GM18507 (cell line): ENCODE measurements at places on chromosomes 1 and 21.

DNA sequence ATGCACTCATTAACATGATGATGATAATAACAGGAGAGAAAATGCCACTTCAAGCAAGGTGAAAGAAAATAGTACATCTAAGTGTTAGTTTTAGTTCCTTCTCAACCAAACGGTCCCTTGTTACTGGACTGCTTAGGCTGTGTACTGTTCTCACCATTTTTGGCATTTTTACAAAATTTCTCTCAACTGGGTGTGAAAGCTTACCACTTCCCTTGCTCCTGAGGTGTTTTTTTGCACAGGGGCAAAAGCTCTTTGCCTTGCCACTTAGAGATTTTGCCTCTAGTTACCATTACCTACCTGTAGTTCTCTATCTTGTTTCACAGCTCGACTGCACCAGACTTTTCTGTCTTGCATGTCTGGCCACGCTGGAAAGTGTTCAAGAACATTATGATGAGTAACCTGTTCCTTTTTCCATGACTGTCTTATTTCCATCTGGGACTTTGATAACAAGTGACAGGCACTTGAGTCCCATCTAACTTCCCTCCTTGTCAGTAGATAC, 10.7 kb downstream of the NEK7 start:
- no peak for DNase-seq

GRCh38 chr1:202909494-202909893, 17.5 kb downstream of the KLHL12 start:
- DNase-seq = no peak

GRCh38 chr1:53957194-53957818, 11.2 kb downstream of the LRRC42 start:
- no peak for DNase-seq

GRCh38 chr1:26618561-26618960, 77.3 kb upstream of the ARID1A start:
- no peak for DNase-seq

- no peak for DNase-seq
These were observed 50.9 kb upstream of the CNIH3 start for GRCh38 chr1:224565186-224565585.

DNA sequence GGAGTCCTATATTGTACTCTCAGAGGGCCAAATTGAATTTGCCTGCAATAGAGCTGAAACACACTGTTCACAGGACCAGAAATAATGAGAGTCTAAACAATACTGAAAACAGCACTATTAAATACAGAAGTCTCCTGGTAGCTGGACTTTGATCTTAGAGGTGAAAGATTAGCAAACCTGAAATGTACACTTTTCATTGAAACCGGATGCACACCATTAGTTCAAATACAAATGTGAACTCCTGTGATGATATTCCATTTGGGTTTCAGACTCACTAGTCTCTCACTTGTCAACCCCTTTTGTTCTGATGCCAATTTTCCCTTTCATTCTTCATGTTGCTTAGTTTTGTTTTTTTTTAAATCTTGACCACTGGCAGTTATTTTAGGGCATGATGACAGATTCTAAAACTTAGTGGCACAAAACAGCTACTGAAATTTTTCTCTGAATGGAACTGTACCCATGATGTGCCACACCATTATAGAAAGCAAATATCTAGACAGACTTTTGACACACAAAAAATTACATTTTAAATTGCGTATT, 5.9 kb upstream of the TNFSF4 start:
- DNase-seq = peak; percentile 25

DNA sequence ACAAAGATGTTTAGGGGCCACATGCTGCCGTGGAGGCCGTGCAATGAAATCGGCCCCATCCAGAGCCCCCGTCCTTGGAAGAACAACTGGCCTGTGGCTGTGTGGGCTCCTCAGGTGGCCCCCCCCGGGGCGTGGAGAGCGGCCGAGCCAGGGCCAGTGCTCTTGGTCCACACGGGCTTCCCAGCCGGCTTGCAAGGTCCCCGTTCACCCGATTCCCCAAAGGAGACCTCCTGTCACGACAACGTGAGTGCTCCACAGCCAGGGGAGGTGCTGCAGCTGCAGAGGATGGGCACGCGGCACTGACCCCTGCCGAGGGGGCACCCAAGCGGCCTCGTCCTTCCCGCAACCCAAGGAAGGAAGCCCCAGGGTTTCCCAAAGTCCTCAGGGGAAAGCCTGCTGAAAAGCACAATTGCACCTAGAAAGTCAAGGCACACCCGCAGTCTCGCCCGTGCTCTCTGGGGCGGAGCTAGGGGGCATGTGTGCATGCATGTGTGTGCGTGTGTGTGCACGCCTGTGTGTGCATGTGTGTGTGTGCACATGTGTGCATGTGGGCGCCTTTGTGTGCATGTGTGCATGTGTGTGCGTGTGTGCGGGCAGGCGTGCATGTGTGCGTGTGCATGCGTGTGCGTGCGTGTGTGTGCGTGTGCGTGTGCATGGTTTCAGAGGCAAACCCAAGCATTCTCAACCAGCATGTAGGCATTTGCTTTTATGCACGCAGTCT, 48.2 kb downstream of the SLX9 start:
- DNase-seq = no peak

- no peak for DNase-seq
These were observed 25.6 kb downstream of the MIS18A start for GRCh38 chr21:32253215-32253641.

GRCh38 chr1:192927496-192927895, 118.7 kb downstream of the RGS2 start:
- DNase-seq = no peak

- DNase-seq = peak; percentile 47
These were observed 24.7 kb downstream of the HMGCS2 start for GRCh38 chr1:119743776-119744597.

- no peak for DNase-seq
These were observed 56.3 kb downstream of the DDR2 start for GRCh38 chr1:162688521-162688920.

GRCh38 chr1:75811211-75811981, 14.7 kb downstream of the MSH4 start:
- DNase-seq = no peak

DNA sequence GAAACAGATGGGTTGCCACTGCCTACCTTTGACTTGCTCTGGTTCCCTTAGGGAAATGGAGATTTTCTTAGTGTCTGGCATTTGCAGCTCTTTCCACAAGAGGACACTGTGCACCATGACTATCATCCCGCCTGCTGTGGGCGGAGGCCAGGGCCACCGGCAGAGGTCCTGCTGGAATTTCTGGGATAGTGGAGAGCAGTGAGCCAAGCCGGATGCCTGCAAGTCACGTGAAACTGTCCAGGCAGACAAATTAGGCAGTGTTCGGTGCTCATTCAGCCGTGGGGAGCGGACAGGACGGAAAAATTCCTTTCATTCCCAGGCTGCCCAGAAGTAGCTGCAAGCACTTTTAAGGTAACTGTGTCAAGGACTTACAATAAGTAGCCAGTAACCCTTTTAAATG, 43.4 kb downstream of the IGSF5 start:
- DNase-seq = no peak

DNA sequence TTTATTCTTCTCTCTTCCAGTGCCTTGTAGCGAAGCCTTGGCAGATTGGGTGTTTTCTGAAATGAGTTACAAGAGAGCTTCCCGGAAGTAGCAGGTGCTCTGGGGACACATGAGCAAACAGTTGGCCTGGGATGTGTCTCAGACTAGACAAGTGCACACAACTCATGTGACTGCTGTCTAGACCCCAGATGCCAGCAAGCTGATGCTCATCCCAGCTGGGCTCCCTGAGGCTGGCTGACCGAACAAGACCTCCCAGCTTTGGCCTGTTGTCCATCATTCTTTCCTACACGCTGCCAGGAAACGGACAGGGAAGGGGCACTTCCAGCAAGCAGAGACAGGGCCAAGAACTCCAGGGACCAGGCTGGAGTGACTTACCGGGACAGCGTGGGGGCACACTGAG, 18.7 kb upstream of the CSF1 start:
- no peak for DNase-seq

DNA sequence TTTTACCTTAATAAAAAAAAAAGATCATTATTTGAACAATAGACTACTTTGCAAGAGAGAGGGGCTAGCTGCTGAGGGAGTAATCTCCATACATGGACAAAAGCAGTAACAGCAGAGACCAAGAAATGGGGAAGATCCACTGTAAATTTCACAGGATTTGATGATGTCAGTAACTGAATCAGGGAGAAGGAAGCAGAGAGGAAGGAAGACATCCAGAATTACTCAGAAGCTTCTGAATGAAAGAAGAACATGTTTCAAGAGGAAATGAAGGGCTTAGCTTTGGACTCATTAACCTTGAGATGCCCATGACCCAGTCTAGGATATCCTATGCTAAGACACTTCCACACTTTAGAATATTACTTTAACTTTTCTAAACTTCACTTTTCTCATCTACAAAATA, 60.4 kb downstream of the SLC44A5 start:
- DNase-seq = no peak

DNA sequence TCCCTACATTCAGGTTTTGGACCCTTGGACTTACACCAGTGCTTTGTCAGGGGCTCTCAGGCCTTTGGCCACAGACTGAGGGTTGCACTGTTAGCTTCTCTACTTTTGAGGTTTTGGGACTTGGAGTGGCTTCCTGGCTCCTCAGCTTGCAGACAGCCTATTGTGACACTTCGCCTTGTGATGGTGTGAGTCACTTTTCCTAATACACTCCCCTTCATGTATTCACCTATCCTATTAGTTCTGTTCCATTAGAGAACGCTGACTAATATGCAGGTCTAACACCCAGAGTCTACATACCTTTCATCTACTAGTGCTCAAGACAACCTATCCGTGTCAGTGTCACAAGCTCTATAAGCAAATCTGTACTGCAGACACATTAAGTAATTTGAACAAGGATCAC, 605.3 kb downstream of the KCNT2 start:
- DNase-seq = no peak

DNA sequence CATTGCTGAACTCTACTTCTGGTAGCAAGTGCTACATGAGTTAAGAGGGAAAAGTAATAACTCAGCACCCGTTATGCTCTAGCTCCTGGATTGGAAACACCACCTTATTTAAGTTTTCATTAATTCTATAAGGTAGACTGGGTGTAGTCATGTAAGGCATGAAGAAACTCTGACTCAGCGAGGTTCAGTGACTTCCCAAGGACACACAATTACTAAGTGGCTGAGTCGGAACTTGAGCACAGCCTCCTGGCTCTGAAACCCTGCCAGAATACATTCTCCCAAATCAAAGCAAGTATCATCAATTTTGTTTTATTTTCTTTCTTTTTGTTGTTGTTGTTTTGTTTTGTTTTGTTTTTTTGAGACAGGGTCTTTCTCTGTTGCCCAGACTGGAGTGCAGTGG, 29.1 kb upstream of the SCCPDH start:
- no peak for DNase-seq

- no peak for DNase-seq
These were observed 10.2 kb downstream of the ADAM30 start for GRCh38 chr1:119885903-119886783.

DNA sequence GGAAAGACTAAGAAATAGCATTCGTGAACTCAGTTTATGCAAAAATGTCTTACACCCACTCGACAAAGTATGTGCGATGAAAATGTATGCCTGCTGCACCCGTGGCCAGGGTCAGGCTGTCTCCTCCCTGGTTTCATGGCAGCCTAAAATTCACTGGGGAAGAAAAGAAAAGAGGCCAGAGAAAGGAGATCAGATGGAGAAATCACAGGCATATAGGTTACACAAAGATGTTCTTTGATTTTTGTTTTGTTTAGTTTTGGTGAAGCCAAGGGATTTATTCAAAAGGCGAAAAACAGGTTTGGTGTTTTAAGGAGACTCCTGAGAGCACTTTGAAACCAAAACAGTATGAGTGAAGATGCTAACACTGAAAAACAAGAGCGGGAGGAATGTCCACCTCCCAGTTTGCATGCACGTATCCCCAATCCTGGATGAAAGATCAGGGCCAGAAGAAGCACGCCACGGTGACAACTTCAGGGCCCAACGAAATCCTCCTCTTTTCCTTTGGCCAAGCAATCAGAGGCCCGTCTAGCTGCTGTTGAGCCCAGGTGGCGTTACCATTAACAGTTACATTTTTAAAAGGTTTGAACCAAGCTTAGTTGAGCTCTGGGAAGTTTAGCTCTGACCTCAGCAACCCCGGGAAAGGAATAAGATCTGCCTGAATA, 992 bp upstream of the SSX2IP start:
- no peak for DNase-seq

GRCh38 chr1:32818804-32819541, 1.5 kb downstream of the S100PBP start:
- DNase-seq = no peak

GRCh38 chr1:176494436-176494835, 31.5 kb downstream of the PAPPA2 start:
- DNase-seq = no peak

- no peak for DNase-seq
These were observed 239.8 kb upstream of the C1orf105 start for GRCh38 chr1:172180501-172181285.

DNA sequence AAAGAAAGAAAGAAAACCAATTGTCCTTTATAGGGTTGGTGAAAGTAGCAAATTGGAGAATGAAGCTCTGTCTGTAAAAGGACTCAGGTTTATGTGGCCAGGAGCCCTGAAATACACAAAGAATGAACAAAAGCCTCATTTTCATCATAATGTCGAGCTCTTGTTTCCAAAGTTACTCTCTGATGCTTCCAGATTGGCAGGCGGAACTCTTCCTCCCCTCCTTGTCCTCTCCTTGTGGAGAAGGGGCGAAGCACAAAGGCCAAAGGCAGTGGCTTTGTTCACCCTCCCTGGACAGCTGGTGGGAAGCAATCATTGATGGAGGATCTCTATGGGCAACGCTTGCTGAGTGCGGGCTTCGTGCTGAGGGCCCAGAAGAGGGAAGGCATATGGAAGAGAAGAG, 5.6 kb downstream of the CA6 start:
- DNase-seq = no peak

DNA sequence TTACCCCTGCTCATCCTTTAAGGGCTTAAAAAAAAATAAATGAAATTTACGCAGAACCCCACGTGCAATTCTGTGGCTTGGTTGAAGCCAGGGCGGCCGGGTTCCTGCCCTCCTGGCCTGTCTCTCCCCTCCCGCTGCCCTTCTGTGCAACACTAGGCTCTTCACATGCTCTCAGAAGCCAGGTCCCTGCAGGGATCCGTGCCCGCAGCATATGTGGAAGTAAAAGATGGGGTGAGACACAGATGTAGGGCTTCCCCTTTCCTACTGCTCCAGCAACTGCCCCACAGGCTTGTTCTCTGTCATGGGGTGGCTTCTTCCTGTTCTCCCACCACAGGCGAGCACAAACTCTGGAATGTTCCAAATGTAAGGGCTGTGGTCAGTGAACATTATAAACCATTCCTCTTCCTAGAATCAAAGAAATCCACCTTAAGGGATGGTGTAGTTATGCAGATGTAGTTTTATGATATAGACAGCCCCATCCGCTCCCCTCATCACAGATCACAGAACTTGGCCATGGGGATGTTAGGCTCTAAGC, 535.4 kb downstream of the KIF26B start:
- DNase-seq = no peak
